Thyroid gland (tissue), 4 donors: ENCODE measurements at places on chromosomes 6 and 20. TPM values are rescaled to one million over a fixed set of nuclear protein-coding genes. Genes with fewer than 3 reads are reported as not detected.

Gene STX11
- 23.9 TPM for total RNA-seq

DNA sequence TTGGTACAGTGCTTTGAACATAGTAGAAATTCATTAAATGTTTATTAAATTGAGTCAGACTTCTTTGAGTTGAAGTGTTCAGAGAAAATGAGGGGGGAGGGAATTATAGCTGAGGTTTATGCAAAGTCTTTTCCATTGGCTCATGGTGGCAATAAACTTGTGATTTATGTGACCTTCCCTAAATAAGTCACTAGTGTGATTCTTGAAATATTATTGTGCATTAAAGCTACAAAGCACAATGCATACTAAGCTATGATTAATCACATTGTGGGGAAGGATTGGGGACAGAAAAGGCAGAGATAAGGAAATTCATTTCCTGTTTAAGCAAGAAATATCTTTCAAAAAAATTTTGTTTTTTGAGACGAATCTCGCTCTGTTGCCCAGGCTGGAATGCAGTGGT, 877.5 kb downstream of the TFAP2A start:
- no peak for DNase-seq

Gene ENPP1
- 62.9 TPM for total RNA-seq

Gene NMBR
- not detected for total RNA-seq

- DNase-seq = no peak
Measured at GRCh38 chr6:30750379-30750668, 6.0 kb upstream of the IER3 start.

- DNase-seq = no peak
Measured at GRCh38 chr6:39188571-39188970, 40.7 kb downstream of the KCNK5 start.

Gene BPIFB4
- total RNA-seq = not detected

GRCh38 chr6:167214206-167214605, 56.4 kb upstream of the GPR31 start:
- no peak for DNase-seq

Gene BANF2
- not detected for total RNA-seq

Gene COL19A1
- not detected for total RNA-seq

DNA sequence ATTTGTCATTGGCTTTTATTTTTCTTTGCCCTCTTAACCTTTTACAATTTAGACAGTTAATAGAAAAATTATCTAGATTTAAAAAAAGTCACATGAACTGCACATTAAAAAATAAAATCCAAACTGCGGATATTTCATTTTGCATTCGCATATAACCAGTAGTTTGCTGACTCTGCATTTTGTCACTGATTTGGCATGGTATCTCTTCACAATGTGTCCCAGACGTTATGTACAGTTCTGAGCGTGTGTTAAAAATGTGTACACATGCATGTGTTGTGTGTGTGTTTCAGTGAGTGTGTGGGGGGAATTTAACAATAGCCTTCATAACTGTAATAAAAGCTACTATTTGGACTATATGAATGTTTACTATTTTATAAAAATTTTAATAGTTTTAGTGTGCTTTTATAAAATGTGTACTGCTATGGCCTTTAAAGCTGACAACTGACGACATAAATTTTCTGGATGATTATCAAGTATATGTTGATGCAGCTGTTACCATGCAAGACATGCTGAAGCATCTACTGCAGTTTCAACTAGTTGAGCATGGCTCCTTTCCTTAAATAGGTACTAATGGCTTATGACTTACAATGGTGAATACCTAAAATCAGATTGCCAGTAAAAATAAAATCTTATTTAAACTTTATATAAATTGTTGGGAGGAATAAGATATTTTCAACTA, 67.7 kb downstream of the HMGCLL1 start:
- no peak for DNase-seq

GRCh38 chr6:20969551-20969950, 435.3 kb downstream of the CDKAL1 start:
- no peak for DNase-seq

DNA sequence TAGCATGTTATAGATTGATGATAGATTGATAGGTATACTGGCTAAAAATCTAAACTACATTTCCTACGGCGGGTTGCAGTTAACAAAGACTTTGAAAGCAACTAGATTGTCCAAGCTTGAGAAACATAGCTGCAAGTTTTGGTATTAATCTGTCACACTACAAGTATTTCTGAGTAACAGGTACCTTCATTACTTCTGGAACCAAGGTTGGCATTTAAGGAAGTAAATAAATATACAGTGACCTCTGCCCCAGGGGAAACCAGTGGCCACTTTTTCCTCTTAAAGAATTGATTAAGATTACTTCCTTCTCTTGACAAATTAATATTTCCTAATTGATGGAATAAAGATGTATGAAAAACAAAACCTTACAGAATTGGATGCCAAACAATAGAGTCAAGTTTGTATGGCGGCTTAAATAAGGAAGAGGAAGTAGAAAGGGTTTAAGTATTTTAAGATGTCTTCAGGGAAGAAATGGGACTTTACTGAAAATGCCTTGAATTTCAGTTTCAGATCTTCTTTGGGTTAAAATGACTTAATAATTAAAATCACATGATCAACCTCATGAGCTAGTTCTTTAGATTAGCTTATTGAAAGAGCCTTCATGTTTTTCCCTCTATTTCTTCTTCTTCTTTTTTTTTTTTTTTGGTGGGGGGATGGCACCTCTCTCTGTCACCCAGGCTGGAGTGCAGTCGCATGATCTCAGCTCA, 132.8 kb downstream of the DOK5 start:
- DNase-seq = no peak

DNA sequence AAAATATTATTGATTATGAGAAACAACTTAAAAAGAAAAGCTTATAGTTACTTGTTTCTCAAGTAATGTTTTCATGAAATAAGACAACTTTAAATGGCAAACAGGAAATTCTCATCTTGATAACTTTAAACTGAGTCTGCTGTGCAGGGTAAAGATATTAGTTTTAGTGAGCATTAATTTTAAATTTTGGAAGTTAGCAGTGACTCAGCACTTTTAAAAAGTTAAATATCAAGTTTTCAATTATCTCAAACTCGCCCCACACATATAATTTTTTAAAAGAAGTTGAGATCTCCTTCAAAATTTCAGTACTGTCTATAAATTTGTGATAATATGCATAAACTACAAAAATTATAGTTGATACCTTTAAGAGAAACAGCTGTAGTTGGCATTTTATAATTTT, 337.3 kb upstream of the NT5E start:
- no peak for DNase-seq

DNA sequence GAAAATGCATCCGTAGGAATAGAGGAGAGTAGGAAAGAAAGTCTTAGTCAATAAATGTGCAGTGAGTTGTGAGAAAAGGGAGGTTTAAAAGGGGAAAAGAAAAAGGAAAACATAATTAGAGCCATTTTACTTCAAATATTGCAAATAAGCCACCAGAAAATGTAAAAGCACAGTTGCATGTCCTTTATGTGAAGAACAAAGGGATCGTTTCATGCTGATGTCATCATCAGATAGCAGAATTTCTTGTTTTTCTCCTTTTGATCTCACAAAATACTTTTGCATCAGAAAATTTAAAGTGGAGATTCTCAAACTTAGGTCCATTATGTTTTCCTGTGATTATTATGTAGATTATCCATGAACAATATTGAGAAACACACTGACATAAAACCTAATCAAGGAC, 166.7 kb downstream of the HAO1 start:
- DNase-seq = no peak

- no peak for DNase-seq
Measured at GRCh38 chr20:23125159-23125558, 39.0 kb upstream of the CD93 start.

Gene RIMS4
- total RNA-seq = 4.3 TPM

- DNase-seq = no peak
Measured at GRCh38 chr6:116472706-116473105, 11.5 kb downstream of the CALHM6 start.

DNA sequence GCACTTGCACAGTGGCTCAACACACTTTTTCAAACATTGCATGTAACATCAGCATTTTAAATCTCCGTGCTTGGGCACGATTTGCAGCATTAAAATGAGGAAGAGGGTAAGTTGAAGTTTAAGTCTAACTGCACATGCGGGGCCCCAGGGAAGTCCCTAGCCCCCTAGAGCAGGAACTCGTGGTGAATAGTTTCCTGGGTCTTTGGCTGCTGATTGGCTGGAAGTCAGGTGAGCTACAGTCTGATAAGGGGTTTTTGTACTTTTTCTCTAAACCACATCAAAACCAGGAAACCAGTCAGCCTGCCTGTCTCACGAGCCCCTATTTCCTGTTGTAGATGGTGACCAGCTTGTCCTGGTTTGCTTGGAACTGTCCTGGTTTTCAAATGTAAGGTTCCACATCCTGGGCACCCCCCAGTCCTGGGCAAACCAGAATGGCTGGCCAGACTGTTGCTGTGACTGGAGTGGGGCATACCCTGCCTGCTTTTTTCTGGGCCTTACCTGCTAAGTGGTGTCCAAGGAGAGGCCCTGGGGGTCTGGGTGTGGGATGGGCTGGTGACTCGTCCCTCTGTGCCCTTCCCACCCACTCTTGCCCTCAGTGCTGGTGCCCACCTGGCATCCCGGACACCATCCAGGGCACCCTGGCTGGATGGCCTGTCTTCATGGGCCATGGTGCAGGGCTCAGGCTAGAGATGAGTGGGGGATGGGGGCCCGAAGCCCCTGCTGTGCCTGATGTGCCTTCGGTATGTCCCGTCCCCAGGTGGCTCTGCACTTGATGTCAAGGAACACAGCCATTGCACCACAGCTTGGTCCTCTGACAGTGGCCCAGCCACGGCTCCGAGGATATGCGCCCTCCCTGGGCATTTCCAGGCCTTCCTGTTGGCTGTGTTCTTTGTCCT, 31.8 kb downstream of the SUN5 start:
- DNase-seq = no peak

GRCh38 chr20:39632176-39632575, 670.0 kb downstream of the DHX35 start:
- no peak for DNase-seq

DNA sequence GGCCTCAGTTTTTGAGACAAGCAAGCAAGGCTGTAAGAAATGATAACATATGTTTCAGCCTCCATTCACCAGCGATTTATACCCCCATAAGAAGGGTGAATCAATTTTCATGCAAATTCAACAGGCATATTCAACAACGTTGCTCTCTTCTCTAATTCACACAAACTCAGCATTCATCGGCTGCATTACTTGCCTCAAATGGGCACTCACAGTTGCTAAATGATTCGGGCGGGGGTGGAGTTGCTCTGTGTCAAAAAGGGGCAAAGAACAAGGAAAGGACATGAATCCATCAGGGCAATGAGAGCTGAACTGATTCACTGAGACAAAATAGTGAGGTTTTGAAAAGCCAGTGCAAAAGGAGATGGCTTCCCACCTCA, 9.0 kb downstream of the MOXD1 start:
- no peak for DNase-seq

DNA sequence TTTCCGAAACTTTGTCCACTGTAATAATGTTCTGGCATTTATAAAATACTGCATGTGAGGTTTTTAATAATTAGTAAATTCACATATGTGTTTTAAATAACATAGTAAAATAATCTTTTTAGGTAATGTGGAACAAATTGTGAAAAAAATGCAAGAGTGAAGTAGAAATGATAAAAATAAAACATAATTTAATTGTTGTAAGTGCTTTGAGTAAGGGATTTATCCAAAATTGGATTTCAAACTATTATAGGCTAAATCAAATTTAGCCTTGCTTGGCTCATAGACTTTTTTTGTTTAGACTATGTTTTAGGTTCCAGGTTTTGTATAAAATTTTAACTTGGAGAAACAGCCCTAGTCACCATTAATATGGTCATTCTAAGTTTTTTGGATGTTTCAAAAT, 1029.5 kb downstream of the PHF3 start:
- no peak for DNase-seq

Gene HLA-F
- 34.4 TPM for total RNA-seq

GRCh38 chr6:52215787-52216186, 28.5 kb downstream of the IL17F start:
- DNase-seq = no peak

Gene MED23
- 42.6 TPM for total RNA-seq

Gene BMP7
- 34.0 TPM for total RNA-seq

DNA sequence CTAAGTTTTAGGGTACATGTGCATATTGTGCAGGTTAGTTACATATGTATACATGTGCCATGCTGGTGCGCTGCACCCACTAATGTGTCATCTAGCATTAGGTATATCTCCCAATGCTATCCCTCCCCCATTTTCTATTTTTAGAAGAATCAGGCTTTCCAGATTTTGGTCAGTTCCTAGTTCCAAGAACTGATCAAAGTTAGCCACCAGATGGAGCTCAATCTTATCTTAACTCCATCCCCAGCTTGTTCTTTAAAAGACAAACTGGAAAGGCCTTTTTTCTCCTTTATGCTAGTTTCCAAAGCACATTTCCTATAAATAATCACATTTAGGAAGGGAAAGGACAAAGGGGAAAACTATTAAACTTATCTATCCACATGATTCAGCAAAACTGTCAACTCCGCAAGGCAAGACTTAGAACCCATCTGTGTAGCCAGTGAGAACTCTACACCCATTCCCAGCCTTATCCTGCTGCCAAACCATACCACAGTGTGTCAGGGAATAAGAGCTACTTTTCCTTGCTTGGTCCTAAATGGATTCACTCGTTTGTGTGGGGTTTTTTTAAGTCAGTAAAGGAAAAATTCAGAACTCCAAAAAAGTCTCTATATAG, 22.8 kb upstream of the KHDC1 start:
- DNase-seq = no peak

Gene BPIFA2
- total RNA-seq = not detected

Gene TMC2
- total RNA-seq = not detected

DNA sequence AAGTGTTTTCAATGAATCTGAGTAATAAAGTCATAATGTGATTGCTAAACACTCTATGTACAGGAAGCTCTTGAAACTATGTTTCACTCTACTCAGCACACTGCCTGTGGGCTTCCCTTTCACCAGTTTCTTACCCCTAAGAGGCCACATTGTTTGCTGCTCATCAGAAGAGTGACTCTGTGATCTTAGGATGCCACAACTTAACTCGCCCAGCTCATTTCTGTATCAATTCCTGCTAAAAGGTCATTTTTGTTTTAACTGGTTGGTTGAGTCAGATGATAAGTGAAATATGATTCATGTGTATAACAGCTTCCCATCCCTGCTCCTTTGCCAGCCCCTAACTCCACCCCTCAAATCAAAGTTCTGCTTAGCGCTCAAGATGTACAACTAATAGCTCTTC, 9.8 kb upstream of the NDUFAF4 start:
- DNase-seq = no peak

DNA sequence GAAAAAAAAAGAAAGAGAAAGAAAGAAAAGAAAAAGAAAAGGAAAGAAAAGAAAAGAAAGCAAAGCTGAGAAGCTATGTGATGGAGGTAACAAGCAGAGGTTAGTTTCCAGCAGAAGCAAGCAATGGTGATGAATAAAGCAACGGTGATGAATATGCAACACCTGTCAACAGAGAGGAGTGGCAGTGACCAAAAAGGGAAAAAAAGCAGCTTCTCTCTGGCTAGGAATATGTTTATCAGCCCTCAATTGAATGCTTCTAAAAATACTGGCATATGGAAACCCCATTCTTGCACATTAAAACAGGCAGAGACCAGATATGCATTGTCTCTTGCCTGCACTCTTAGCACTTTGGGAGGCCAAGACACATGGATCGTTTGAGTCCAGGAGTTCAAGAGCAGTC, 100.9 kb downstream of the GJA1 start:
- DNase-seq = no peak

GRCh38 chr20:36950414-36951197, 902 bp downstream of the SAMHD1 start:
- DNase-seq = peak; percentile 24

Gene TEAD3
- total RNA-seq = 17.0 TPM

GRCh38 chr6:169738204-169738975, 13.0 kb downstream of the DYNLT2 start:
- DNase-seq = peak; percentile 31
